ENCODE measurements at places on chromosomes 3 and 15.

DNA sequence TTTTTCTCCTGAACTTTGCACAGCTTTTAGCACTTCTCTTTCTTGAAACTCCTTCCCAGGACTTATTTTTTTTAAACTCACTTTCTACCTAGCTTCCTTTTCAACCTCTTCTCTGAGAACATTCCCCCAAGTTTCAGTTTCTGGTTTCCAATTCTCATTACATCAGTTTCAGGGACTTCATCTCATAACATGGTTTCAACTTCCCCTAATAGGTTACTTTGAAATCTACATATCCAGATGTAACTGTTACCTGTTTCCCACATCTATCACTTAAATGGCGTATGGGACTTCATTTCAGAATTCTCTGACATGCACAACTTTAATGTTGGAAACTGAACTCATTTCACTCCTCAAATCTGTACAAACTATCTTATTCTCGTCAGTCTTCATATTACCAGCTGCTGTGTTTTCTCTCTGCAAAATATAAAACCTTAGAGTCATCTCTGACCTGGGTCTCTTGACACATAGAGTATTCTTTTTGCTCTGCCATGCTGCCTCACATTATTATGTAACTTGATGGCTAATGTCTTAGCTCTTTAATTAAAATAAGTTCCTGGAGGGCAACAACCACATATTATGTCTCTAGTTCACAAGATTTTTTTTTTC, 58.4 kb downstream of the NME9 start:
- DNase-seq, result no peak

DNA sequence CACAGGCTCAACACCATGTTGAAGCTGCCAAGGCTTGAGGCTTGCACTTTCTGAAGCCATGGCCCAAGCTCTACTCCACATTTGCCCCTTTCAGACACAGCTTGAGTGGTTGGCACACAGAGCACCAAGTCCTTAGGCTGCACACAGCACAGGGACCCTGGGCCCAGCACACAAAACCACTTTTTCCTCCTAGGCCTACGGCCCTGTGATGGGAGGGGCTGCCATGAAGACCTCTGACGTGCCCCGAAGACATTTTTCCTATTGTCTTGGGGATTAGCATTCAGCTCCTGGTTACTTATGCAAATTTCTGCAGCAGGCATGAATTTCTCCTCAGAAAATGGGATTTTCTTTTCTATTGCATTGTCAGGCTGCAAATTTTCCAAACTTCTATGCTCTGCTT, 445.5 kb downstream of the NLGN1 start:
- no peak for DNase-seq

DNA sequence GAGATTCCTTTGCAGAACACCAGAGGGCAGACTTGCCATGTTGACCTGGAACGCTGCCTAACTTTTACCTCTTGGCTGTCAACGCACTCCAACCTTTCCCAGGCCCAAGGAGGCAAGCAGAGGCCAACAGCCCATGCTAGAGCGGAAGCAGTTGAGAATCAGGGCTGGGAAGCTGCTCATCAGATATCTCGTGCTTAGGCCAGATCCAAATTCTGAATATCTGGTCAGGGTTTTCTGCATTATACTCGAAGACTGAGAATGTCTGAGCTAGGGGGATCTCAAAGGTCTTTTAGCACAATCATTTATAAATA, 2.5 kb downstream of the XIRP1 start:
- peak; percentile 21 for DNase-seq

DNA sequence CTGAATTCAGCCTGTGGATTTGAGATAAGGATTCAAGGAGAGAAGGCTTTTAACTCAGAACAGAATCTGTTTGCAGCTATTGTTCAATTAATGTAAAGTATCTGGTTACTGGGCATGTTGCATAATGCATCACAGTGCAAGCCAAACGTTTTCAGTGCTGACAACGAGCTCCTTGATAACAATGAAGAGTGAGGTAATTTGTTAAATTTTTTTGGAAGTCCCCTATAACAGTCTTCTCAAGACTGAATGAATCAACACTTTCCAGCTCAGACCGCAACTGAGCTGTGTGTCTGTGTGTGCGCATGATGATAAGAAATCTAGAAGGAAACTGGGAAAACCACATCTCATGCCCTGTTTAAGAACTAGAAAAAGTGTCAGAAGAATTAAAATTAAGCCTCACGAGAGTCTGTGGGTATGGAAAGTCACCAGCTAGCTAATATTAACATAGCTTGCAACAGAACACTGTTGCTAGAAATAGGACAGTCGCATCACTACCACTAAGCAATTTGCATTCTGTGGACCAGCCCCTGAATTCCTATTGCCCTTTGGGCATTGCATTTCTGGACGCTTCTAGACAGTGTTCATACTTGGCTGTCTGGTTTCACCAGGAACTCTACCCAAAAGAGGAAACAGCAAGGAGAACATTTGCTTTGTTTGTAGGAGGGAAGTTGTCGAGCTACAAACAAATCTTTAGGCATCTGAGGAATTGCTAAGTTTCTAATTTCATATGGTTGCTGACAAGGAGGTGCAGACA, 43.7 kb upstream of the ATP2C1 start:
- no peak for DNase-seq

DNA sequence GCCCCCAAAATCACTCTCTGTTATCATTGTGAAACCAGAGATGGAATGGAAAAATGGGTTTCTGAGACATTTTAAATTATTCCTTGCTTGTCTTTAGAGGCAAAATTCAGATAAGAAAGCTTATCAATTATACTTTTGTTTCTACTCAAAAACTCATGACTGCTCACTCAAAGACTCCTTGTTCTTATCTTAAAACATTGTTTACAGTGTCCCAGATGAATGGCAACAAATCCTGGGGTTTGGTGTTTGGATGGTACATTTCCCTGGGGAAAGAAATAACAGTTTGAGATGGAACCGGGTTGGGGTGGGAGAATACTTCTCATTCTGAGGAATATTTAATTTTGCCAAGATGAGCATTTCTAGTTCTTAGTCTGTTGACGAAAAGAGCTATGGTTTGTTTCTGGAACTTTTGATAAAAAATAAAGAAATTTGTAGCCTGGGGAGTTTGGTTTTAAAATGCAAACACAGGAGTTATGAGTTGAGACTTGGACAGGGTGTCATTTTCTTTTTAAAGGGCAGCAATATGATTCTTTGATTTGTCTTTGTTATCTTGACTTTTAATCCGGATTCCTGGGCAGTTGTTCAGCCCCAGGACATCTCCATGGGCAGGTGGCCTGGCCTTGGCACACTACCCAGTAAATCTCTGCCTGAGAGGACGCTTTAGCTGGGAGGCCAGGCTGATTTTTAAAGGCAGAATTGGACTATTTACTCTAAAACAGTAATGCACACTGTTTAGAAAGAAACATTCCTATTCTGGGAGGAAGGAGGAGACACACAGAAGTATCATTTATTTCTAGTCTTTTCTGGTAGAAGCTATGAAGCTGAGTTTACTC, 32.4 kb downstream of the BTD start:
- no peak for DNase-seq

- DNase-seq, result no peak
These were observed 36.1 kb downstream of the RAB6B start for GRCh38 chr3:133859381-133860234.

DNA sequence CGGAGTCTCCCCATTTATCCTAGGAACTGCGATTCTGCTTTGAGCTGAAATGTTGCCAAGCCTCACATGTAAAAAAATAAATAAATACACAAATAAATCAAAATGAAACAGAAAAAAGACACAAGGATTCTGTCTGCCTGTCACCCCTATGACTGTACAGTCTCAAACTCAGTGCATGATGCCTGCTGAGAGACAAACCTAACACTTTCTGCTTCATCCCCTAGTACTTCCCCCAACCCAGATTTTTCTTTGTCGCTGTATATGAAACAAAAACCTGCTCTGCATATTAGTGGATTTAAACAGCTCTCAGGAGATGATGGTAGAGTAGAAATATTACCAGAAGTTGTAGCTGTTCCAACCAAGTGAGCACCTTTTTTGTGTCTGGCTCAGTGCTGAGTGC, 530.7 kb upstream of the CFAP20DC start:
- DNase-seq, result no peak

DNA sequence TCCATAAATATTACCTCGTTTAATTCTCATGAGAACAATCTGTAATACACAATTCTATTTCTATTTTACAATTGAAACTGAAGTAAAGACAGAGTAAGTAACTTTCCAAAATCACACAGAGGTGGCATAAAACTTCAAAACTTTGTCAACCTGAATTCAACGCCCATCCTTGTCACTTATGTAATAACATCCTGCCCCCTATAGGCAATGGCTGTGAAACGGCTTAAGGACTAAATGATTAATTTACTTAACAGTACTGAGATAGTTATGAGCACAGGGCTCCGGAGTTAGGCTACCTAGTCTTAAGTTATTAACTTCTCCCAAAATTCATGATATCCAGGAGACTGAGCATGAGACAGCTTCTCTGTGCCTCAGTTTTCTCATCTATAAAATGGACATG, 293.1 kb upstream of the CHRM5 start:
- no peak for DNase-seq

- peak; percentile 51 for DNase-seq
These were observed 69.2 kb upstream of the COL6A5 start for GRCh38 chr3:130276203-130276803.

- no peak for DNase-seq
These were observed 622 bp upstream of the PLSCR1 start for GRCh38 chr3:146544929-146545528.

- peak; percentile 66 for DNase-seq
These were observed at the start of gene SEMA6D for GRCh38 chr15:47717036-47717612. SEMA6D (plus strand) TSS chr15:47717505; CDS start chr15:47759799, 42,294 bp downstream.

DNA sequence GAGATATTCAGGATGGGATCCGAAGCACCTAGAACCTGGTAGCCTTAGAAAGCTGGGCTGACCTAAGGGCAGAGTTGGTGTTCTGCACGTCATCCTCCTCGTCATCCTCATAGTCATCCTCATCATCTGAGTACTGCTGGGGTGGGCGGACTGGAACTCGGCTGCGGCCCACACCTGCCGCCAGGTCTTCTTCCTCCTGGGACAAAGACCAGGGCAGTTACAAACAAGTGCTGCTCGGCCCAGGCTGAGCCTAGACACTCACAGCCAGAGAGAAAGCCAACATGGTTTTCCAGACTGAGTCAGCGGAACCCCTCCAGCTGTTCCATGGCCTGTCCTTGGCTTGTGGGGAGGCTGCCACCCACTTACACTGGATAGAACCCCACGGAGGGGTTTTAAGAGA, 40.5 kb downstream of the SEMA3G start:
- no peak for DNase-seq

DNA sequence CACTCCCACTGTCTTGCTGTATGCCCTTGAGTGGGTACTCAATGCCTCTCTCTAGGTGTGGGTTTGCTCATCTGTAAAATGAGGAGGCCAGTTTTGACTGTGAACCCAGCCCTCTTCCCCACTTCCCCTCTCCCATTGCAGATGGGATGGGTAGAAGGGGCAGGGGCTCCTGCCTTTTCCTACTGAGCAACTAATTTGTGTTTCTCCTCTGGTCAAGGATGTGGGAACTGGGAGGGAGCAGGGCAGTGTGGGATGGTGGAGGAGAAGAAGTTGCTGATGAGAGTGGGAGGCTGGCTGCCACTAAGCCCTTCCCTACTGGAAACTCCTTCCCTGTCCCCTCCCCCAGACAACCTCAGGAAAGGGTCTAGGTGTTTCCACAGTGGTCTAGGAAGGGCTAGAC, 20.1 kb upstream of the ANKDD1A start:
- no peak for DNase-seq

DNA sequence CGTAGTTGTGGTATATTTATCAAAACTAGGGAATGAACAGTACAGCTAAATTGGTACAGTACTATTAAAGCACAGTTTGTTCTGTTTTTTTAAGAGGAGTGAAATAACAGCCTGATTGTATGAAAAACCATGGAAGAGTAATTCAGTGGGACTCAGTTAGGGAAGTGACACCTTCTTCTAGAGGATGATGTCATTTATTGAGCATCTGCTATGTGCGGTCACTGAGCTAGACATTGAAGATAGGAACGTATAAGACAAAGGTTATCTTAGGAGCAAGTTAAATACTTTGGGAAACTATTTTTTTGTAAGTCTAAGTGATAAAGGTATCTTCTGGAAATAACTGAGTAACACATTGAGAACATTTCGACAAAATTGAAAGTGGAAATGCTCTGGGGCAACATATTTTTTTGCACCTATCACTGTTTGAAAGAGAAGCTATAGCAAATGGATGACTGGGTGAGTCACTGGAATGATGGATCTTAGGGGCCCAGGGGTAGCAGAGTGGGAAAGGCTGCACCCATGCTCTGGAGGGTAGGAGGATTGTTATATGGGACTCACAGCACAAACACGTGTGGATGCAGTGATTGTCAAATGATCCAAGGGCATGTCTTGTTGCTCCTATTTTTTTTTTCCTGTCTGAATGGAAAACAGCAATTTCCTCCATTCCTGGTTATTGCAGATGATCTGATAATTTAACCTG, 43.0 kb downstream of the OXNAD1 start:
- no peak for DNase-seq

GRCh38 chr15:52280326-52281084, 15.1 kb downstream of the MYO5C start:
- DNase-seq, result no peak

DNA sequence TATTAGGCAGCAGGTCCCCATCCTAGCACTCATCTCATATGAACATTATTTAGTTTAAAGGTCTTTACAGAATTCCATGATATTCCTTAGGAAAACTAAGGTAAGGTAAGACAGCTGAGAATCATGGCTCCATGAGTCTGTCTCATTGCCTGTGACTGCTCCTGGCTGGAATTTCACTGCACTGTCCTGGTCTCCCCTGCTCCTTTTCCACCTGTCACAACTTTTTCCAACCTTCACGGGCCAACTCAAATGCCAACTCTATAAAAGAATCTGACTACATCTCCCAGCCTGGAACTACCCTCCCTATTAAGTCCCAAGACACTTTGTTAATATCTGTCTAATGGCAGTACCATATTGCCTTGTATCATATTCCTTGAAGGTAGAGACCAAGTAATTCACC, 7.6 kb downstream of the CNBP start:
- DNase-seq, result no peak

- no peak for DNase-seq
These were observed 457.6 kb downstream of the PDCD6IP start for GRCh38 chr3:34256021-34256420.

DNA sequence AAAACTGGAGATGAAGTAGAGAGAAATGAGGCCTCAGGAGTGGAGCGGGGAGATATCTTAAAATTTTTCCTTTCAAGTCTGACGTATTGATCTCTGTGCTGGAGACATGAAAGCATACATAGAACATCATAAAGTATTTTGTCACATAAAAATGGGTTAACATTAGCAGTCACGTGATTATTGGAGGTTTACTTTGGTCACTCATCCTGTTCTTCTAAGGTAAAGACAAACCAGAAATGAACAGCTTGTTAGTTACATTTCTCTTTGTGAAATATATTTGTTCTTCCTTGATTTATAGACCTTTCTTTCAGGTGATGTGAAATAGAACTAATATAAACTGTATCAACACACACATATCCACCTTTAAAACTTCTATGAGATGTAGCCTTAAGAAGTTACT, 324.1 kb downstream of the SQOR start:
- no peak for DNase-seq

DNA sequence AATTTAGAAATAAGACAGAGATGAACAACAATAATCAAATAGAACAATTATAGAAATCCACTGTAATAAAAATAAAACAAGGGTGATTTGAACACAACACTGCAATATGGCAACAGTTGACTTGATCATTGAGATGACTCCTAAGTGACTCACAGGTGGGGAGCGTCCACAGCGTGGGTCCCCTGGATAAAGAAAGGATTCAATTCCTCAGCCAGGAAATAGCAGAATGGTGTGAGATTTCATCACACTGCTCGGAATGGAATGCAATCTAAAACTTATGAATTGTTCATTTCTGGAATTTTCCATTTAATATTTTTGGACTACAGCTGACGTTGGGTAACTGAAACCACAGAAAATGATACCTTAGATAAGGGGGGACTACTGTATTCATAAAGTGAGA, 82.0 kb downstream of the CNTN3 start:
- no peak for DNase-seq

GRCh38 chr3:116947809-116948208, 238.2 kb downstream of the TUSC7 start:
- DNase-seq, result no peak

All from amniotic stem cell (primary cell).